ENCODE measurements at places on chromosomes 4 and X.

GRCh38 chr4:158295053-158295452, 84.8 kb downstream of the TMEM144 start:
- DNase-seq: no peak

- DNase-seq: no peak
Measured at GRCh38 chr4:96263291-96263690, 423.4 kb downstream of the PDHA2 start.

DNA sequence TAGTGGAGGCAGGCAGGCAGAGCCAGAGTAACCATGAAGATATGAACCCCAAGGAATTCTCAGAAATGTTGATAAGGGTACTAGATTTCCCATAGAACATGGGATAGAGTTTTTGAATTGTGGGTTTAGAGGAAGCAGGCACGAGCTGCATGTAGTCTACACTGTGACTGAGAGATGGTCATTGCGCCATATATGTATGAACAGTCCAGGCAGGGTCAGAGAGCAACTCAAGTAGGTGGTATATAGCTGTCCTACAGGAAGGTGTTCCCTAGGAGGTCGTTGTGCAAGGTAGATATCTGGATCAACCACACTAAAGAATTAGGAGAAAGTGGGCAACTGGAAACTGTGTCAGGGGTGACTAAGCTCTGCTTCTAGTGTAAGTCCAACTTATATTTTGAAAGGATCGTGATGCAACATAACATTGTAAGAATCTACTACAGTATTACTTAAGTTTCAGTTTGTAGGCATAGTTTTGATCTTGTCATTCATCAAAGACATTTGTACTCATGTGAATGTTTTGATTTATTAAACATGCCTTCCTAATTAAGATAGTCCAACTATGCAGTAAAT, 94.6 kb downstream of the HPGD start:
- no peak for DNase-seq

DNA sequence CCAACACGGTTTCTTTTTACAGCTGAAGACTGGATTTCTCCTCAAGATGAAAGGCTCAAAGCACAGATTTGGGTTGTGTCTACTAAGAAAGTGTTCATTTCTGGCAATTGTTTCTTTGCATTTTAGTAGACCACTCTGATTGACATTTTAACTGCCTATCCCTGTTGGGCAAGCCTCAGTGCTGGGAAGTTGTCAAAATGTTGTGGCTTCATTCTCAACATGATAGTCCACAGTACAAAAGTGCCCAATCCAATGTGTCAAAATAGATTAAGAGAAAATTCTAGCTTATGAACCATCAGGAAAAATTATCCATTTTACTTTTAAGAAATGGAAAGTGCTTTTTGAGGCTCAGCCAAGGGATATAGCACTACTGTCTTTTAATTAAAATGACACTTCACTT, 323.9 kb upstream of the PRPS2 start:
- no peak for DNase-seq

- no peak for DNase-seq
Measured at GRCh38 chrX:133774807-133775206, 210.6 kb downstream of the GPC3 start.

GRCh38 chrX:116284400-116284799, 113.9 kb downstream of the AGTR2 start:
- no peak for DNase-seq

DNA sequence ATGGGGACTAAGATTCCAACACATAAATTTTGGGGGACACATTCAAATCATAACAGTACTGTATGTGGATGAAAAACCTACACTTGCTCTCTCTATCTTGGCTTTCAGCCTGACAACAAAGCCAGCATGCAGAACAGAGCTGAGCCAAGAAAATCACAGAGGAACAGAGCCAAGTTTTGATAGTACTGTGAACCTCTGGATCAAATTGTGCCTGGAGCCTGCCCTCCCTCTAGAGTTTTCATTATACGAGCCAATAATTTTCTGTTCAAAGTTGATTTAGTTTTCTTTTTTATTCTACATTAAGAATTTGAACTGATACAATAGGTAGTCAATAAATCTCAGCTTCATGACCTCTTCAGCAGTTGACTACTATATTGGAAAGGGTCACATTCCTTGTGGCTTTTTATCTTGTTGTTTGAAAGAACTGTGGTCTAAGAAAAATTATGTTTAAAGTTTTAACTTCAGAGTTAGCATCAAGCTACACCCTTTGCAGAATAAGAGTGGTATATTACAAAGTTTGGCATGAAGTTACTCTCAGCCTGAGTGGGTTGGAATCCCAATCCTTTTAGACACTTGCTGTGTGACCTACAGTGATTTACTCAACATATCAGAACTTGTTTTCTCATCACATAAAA, 31.1 kb downstream of the GRID2 start:
- DNase-seq: no peak

GRCh38 chrX:151679798-151680402, 15.4 kb upstream of the PRRG3 start:
- DNase-seq: no peak

GRCh38 chr4:104747635-104748034, 252.9 kb upstream of the CXXC4 start:
- DNase-seq: no peak

All from activated CD4-positive, alpha-beta T cell treated with anti-CD3 and anti-CD28 coated beads, Interleukin-2, Interleukin-4, amounts not matched to agents 100 ng/mL and 50 ng/mL, durations not matched to agents 16 hours and 8 hours (primary cell).